ENCODE measurements at places on chromosomes 4 and X.

DNA sequence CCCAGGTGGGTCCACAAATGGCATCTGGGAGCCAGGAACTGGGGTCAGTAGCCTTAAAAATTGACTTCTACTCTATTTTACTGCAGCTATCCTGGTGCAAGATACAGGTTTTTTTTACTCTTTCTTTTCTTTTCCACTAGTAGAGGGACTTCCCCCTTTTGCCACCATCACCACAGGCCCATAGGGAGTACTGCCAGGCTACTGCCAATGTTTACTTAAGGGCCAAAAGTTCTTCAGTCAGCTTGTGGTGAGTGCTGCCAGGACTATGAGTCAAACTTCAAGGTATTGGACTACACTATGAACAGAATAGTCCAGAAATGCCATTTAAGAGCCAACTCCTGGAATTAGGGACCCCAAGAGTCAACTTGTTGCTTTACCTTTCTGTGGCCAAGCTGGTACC lies 94.7 kb downstream of the EDA2R start:
- no peak for DNase-seq

GRCh38 chr4:121686255-121686654 lies 10.5 kb downstream of the ANXA5 start:
- DNase-seq: no peak

- no peak for DNase-seq
Observed at GRCh38 chrX:110418316-110419235, 59.9 kb downstream of the RTL9 start.

GRCh38 chrX:45517090-45517973 lies 316.7 kb upstream of the DIPK2B start:
- DNase-seq: no peak

DNA sequence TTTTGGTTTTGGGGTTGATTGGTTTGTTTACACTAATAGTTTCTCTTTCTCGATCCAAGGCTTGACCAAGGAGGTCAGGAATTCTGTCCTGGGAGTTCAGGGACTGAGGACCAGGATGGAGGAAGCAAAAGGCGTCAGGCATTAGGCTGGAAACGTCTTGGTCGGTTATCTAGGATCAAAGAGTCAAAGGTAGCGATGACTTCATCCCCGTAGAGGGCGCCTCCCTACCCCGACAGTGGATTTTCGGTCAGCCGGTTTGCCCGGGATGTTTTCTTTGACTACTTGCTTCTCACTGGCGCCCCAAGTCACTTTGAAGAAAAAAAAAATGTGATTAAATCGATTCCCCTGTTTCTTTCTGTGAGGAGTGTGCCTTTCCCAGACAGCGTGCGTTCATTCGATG lies 980 bp upstream of the FHDC1 start:
- DNase-seq: no peak

DNA sequence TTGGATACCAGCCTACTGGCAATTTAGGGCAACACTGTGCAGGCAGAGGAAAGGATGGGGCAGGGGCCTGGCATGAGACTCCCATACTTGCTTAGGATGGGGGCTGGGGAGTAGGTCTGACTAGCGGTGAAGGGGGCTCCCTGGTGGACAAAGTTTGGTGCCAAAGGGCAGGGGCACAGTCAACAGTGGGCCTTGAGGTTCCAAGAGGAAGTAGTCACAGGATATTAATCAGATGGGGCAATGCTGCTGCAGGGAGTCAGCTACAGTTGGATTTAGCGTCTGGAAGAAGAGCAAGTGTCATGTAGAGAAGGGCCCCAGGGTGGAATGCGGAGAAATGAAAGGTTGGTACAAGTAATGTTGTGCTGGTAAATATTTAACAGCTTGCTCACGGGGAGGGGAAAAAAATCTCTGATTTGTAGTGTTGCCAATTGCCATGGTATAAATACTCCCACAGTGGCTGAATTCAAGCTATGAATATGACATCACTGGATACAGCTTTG lies 139.4 kb downstream of the PJA1 start:
- DNase-seq: no peak

- DNase-seq: peak; percentile 2
Observed at GRCh38 chrX:76253432-76253831, 80.6 kb downstream of the PBDC1 start.

GRCh38 chr4:165454426-165454825 lies 75.6 kb downstream of the CPE start:
- no peak for DNase-seq

DNA sequence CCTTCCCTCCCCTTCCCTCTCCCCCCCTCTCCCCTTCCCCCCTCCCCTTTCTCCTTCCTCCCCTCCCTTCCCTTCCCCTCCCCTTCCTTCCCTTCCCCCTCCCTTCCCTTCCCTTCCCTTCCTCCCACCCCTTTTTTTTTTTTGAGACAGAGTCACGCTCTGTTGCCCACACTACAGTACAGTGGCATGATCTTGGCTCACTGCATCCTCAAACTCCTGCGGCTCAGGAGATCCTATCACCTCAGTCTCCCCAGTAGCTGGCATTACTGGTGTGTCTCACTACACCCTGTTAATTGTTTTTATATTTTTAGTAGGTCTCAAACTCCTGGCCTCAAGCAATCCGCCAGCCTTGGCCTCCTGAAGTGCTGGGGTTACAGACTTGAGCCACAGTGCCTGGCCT lies 66.6 kb downstream of the TBC1D9 start:
- DNase-seq: no peak

DNA sequence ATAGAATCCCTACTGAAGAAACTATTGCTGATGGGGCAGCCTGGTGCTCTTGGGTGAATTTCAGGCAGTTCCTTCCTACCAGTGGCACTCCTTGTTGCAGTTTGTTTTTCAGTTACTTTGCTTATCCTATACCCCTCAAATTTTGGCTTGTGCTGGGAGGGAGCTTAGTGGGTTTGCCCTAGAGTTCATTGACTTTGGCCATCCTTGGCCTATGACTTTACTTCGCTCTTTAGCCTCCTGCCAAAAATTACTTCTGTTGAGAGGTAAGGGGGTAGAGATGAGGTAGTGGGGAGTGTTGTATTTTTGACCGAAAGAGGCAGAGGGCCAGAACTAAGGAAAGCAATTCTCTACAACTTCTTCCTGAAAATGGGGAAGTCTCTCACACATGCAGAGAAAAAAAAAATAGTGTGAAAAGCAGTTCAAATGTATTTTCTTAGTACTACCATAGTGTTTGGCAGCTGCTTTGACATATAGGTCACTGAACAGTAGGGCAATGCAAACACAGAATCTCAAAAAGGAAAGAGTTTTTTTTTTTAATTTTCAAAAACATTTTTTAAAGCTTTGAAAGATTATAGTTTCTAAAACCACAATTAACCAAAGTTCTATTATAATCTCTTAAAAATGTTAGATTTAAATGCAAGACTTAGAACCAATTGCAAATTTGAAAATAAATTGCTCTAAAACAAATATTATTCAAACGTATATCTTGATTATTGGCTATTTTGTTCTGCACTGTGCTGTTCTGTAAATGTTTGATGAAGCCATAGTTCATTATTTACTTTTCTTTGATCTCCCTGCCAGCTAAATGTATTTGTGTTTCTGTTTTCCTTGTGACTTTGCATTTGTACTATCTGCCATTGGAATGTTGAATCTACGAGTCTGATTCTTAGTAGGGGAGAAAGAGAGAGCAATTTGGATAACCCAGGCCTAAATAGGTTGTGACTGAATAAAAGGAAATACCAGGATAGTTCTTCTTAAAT lies 73.6 kb downstream of the DCK start:
- no peak for DNase-seq

- no peak for DNase-seq
Observed at GRCh38 chr4:186882293-186882692, 158.6 kb upstream of the FAT1 start.

- no peak for DNase-seq
Observed at GRCh38 chrX:30637874-30638815, 15.1 kb upstream of the GK start.

GRCh38 chr4:47359891-47360290 lies 103.6 kb downstream of the COMMD8 start:
- no peak for DNase-seq

GRCh38 chr4:535924-536281 lies 36.9 kb downstream of the PIGG start:
- no peak for DNase-seq

DNA sequence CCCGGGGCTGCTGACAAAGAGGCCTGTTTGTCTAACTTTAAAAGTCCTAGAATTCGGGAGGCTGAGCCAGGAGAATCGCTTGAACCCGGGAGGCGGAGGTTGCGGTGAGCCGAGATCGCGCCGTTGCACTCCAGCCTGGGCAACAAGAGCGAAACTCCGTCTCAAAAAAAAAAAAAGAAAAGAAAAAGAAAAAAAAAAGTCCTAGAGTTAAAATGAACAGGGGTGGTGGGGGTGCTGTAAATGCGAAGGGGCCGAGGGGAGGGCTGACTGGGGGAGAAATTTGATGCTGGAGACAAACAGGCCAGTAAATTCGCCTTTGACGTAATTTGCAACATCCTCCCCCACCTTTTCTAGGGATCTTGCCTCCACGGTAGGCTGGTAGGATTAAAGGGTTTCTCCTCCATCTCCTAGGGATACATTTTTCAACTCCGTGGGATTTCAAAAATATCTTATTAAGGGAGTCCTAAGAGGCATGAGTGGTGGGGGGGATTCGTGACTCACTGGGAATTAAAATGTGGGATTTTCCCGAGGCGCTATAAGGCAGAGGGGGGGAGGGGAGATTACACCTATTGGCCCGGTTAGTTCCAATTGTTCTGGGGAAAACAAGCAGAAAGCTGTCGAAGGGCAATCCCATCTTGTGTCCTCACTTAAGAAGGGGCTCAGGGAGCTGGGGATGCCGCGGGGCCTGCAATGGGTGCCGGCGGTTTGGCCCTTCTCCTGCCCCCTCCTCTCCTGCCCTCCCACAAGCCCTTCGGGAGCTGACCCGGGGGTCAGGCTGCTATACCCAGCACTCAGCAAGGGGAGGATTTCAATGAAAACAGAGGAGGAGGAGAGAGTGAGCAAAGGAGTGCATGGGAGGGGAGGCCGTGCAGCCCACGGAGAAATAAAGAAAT lies 3.0 kb upstream of the BCOR start:
- no peak for DNase-seq

GRCh38 chr4:32133141-32133540 lies 1413.0 kb downstream of the PCDH7 start:
- DNase-seq: no peak

Measured in activated naive CD4-positive, alpha-beta T cell (primary cell).